ENCODE measurements at places on chromosomes 7 and 10. TPM values are rescaled to one million over a fixed set of nuclear protein-coding genes. Genes with fewer than 3 reads are reported as not detected.

The NPSR1 gene
- total RNA-seq = not detected

The AKAP9 gene
- 93.9 TPM for total RNA-seq

- no peaks in the 10 kb centered on the region for H3K4me1 ChIP-seq
- no peak overlapping the region for H3K4me3 ChIP-seq
- H3K27ac ChIP-seq = no peak overlapping the region
Observed at GRCh38 chr10:21368022-21368582, 157.4 kb downstream of the SKIDA1 start.

DNA sequence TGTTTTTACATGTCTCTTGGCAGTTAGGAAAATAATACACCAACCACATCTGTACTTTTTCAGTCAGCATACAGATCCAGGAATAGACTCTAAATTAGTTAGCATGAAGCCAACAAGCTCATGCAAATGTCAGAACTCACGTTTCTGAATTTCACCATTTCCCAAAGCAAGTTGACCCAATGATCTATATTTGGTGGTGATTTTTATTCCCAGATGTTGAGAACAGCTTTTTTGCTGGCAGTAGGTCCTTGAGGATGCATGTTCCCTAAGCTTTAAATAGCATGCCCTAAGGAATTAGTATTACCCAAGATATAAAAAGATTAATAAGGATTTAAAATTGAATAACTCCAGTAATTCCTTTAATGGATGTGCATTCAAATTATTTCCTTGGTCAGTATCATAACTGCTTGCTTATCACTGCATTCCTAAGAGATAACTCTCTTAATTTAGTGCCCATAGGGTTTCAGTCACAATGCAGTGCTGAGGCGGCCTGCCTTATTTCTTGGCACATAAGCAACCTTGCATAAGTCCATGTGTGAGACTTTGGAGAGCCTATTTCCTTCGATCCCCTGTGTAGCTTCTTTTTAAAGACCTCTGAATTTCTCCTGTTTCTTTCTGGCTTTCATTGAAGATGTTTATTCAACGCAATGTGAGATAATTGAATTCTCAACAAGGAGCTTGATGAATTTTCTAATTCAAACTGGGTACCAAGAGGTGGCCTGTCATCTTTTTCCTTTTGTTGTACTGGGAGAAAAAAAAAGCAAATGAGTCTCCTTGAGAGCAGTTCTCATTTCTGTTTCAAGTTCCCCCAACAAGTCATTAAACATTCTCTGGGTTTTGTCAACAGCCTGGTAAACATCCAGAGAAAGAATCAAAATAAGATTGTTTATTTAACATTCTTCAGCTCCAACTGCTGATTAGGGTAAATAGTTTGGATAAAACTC lies 135.3 kb upstream of the MEOX2 start:
- H3K4me3 ChIP-seq = no peak overlapping the region
- no peaks in the 10 kb centered on the region for H3K4me1 ChIP-seq
- no peak overlapping the region for H3K27ac ChIP-seq

The CALML3 gene
- not detected for total RNA-seq

DNA sequence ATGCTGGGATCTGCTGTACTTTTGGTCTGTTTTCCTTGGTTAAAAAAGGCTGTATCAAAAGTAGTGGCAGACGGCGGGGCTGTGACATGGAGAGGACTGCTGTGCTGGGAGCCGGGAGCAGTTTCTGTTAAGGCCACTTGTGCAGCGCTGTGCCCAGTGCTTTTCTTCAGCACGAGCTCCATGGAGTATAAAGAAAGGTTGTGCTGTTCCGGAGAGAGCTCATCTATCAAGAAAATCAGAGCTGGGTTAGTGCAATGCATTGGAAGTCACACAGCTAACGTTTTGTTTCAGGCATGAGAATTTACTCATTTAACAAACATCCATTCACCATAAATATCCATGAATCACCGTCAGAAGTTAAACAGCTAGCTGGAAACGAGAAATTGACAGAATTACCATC lies 62.0 kb downstream of the KIAA1549 start:
- no peaks in the 10 kb centered on the region for H3K4me1 ChIP-seq
- H3K27me3 ChIP-seq = no peaks in the 10 kb centered on the region
- no peak overlapping the region for H3K4me3 ChIP-seq

DNA sequence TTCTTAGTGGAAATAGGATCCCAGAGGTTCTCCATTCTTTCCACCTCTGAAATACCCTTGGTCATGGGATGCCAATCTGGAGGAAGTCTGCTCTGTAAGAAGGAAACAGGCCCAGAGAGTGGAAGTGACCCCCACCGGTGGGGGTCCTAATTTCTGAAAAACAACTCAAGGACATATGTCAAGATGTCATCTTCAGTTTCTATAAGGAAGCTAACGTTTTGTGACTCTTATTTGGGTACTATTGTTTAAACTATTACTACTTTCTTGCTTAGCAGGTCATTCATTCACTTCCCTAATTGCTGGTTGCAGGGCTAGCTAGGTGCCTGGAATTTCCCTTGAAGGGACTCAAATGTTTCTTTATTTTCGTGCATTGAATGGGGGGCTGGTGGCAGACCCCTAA lies 1.9 kb upstream of the ZNF775 start:
- no peak overlapping the region for H3K27ac ChIP-seq
- no peak overlapping the region for H3K4me3 ChIP-seq
- DNase-seq = no peak
- no peaks in the 10 kb centered on the region for H3K36me3 ChIP-seq

DNA sequence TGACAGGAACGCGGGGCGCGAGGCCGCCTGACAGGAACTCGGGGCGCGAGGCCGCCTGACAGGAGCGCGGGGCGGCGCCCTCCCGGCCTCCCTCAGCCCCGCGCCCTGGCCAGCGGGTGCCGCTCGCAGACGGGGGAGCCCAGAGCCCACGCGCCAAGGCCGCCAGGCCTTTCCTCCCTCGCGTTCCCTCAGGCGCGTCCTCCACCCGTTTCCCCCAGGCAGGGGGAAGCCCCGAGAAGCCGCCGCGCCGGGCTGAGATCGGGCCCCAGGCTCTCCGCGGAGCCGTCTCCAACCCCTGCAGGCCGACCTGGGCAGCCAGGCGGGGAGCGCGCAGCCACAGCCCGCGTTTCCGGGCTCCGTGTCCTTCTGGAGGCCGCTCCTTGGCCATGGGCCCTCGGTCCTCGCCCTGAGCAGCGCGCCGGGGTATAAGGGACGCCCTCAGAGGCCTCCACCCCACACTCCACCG lies 17.7 kb downstream of the PTPRN2 start:
- H3K27ac ChIP-seq = no peak overlapping the region
- H3K27me3 ChIP-seq = no peaks in the 10 kb centered on the region
- peaks cover 41% of the 10 kb centered on the region for H3K4me1 ChIP-seq
- no peaks in the 10 kb centered on the region for H3K36me3 ChIP-seq
- no peak overlapping the region for H3K4me3 ChIP-seq
- DNase-seq = no peak

GRCh38 chr7:157863906-157864810 lies 527.4 kb downstream of the DNAJB6 start:
- no peaks in the 10 kb centered on the region for H3K4me1 ChIP-seq
- no peak for DNase-seq
- H3K27me3 ChIP-seq = no peaks in the 10 kb centered on the region
- H3K4me3 ChIP-seq = no peak overlapping the region
- H3K27ac ChIP-seq = no peak overlapping the region
- no peaks in the 10 kb centered on the region for H3K36me3 ChIP-seq

- no peak overlapping the region for H3K27ac ChIP-seq
- no peaks in the 10 kb centered on the region for H3K27me3 ChIP-seq
- no peaks in the 10 kb centered on the region for H3K4me1 ChIP-seq
- DNase-seq = no peak
Observed at GRCh38 chr7:86407291-86407690, 236.4 kb upstream of the GRM3 start.

The NRCAM gene
- 49.8 TPM for total RNA-seq

The NOC3L gene
- total RNA-seq = 14.8 TPM

DNA sequence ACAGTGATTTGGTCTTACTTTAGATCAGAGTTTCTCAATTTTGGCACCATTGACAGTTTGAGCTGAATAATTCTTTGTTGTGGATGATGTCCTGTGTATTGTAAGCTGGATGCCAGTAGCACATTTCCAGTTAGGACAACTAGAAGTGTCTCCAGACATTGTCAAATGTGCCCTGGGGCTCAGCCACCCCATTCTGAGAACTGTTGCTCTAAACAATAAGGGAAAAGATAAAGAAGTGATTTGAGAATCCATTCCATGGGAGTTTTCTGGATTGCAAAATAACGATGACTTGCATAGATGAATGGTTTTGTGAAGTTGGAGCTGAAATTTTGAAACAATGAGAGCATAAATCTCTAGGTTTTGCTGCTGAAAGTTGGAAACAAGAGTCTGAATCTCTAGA lies 44.6 kb downstream of the NUP205 start:
- H3K4me1 ChIP-seq = no peaks in the 10 kb centered on the region
- no peaks in the 10 kb centered on the region for H3K36me3 ChIP-seq
- no peak overlapping the region for H3K27ac ChIP-seq
- no peak for DNase-seq
- no peaks in the 10 kb centered on the region for H3K27me3 ChIP-seq
- H3K4me3 ChIP-seq = no peak overlapping the region

DNA sequence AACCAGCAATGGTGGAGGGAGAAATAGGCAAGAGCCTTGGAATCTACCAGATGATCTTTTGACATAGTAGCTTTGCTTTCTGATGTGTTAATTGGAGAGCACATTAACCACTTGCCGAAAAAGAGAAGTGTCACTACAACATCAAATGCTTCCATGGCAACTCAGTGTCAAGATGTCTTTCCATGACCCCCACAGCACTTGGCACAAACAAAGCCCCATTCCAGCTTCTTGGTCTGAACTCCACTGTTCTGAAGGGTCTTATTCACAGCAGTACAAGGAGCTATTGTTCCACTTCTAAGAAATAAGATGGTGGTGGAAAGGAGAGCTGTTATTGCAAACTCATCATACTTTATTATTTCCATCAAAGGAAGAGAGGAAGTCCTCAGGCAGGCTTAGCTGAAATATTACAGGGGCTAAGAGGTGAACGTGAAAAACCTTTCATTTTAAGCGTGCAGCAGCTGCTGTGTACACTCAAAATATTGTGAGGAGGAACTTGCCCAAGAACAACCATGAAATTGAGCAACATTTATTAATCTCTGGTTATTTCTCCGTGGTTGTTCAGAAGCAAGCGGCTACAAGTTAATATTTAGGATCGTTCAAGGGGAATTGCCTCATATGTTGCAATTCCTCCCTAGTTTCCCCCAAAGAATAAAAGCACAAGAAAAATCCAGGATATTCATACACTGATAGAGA lies 354.8 kb upstream of the CELF2 start:
- DNase-seq = no peak
- no peak overlapping the region for H3K27ac ChIP-seq
- H3K4me3 ChIP-seq = no peak overlapping the region
- H3K27me3 ChIP-seq = no peaks in the 10 kb centered on the region
- no peaks in the 10 kb centered on the region for H3K36me3 ChIP-seq

- DNase-seq = no peak
- H3K27ac ChIP-seq = no peak overlapping the region
- no peaks in the 10 kb centered on the region for H3K27me3 ChIP-seq
Observed at GRCh38 chr10:69576334-69577011, 3.3 kb upstream of the NEUROG3 start.

Data from body of pancreas (tissue), 4 donors.